Mucosa of gallbladder (tissue), 1 donor: ENCODE measurements at places on chromosomes 6 and 20.

DNA sequence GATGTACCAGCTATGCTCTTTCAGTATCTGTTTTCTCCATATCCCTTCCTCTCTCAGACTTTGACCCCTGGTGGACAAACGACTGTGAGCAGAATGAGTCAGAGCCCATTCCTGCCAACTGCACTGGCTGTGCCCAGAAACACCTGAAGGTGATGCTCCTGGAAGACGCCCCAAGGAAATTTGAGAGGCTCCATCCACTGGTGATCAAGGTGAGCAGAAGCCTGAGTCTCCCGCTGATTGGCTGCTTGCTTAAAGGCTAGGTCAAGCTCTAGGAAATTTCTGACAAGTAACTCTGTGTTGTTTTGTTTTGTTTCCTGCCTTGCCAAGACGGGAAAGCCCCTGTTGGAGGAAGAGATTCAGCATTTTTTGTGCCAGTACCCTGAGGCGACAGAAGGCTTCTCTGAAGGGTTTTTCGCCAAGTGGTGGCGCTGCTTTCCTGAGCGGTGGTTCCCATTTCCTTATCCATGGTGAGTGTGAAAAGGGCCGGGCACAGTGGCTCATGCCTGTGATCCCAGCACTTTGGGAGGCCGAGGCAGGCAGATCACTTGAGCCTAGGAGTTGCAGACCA lies 28.6 kb downstream of the C6orf89 start:
- DNase-seq = peak; percentile 92

DNA sequence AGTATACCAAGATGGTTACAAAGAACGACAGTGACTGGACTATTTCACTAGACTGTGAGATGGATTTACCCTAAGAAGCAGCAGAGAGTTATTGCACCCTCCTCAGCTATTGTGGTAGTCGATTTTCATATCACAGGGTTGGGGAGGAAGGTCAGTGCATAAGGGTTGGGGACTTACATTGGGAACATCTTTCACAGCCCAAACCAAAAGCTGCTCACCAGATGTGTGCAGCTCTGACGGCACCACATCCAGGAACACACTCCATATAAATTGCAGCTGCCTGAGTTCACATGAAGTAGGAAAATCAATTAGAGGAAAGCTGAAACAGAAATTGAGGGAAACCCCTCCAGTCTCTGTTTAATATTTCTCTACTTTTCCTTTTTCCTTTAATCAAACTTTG lies 470.5 kb upstream of the NRSN1 start:
- DNase-seq = no peak

DNA sequence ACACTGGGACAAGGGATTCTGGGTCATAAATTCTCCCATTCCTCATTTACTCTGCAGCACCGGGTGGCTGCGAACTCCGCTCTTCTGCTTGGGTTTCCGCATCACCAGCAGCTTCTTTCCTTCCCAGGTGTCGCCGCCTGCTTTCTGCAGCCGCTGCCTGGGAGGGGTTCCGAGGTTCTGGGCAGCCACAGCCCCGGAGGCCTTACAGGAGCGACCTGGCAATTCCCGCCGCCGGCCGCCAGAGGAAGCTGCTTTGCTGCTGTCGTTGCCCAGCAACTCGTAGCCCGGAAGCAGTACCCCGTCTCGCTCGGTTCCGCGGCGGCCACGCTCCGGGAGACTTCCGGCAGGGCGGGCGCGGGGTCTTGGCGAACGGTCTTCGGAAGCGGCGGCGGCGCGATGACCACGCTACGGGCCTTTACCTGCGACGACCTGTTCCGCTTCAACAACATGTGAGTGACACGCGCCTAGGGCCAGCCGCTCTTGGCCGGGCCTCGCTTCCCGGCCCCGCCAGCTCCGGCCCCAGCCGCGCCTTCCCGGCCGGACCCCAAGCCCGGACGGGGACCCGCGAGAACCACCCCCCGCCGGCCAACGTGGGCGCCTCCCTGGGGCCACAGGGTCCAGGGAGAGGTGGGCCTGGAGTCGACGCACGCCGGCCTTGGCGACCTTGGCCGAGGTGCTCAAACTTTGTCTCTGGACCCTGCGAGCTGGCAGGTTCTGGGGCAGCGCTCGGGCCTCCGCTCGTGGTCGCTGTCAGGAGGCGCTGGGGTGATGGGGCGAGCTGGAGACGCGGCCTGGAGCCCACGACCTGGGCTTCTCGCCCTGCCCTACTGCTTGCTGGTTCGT lies at the start of gene NAA20:
NAA20 (plus strand) TSS at position 362 of the 843 bp plus-strand sequence; CDS start at position 397, 35 bp downstream.
- peak; percentile 93 for DNase-seq

- DNase-seq = no peak
These were observed at the start of gene LAMP5 for GRCh38 chr20:9514461-9515213. LAMP5 (plus strand) TSS chr20:9514590; CDS start chr20:9514853, 263 bp downstream.

GRCh38 chr6:69456086-69456485 lies 340.7 kb downstream of the LMBRD1 start:
- no peak for DNase-seq

DNA sequence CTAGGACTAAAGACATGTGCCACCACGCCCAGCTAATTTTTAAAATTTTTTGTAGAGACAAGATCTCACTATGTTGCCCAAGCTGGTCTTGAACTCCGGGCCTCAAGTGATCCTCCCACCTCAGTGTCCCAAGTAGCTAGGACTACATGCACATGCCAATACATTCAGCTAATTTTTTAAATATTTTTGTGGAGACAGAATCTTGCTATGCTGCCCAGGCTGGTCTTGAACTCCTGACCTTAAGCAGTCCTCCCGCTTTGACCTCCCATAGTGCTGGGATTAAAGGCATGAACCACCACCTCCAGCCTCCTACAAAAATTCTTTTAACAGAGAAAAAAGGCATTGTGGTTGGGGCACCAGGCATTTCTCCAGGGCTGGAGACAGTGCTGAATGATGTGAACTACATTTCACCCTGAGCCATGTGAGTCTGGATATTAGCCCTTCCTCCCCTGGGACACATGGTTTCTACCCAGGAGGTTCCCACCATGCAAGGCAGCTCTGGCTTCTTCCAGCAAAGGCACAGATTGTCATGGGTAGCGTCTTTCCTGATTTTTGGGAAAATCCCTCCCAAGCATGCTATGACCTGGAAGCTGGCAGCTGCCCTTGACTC lies 36.3 kb upstream of the CMTR1 start:
- no peak for DNase-seq

GRCh38 chr6:68559716-68560115 lies 75.4 kb upstream of the ADGRB3 start:
- DNase-seq = no peak

DNA sequence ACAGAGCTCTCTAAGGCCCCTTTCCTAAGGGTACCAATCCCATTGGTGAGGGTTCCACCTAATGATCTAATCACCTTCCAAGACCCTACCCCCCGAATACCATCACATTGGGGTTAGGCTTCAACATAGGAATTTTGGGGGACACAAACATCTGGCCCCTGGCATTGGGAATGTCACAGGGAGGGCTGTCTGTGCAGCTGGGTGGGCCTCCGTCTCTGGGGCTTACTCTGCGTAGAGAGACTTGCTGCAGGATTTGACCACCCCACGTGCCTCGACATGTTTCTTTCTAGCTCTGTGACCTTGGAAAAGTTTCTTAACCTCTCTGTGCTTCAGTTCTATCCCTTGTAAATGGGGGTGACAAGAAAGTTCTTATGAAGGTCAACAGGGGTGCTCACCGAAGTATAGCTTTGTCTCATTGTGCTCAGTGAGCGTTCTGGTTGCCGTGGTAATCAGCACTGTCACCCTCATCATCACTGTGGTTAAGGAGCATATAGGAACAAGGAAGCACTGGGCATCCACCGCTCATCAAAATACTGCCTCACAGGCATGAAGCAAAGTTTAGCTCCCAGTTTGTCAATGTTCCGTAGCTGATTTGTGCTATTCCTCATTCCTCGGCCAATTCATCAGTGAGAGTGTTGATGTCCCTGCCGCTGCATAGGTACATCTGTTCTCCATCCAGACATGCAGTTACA lies 152.8 kb downstream of the SYCP2 start:
- no peak for DNase-seq

DNA sequence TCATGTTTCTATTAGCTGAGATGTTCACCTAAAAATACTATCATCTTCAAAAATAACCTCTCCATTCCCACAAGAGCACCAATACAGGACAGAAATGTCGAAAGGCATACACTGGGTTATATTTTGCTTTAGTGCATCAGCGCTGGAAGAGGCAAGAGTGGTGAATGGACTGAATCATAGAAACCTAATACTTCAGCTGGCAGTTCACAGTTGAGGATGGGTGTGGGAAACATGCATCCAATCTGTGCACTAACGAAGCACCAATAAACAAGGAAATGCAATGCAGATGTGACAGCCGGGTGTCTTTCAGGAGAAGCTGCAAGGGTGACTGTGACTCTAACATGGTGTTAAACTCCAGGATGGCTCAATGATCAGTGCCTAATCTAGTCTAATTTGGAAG lies 365.8 kb downstream of the ESR1 start:
- no peak for DNase-seq

DNA sequence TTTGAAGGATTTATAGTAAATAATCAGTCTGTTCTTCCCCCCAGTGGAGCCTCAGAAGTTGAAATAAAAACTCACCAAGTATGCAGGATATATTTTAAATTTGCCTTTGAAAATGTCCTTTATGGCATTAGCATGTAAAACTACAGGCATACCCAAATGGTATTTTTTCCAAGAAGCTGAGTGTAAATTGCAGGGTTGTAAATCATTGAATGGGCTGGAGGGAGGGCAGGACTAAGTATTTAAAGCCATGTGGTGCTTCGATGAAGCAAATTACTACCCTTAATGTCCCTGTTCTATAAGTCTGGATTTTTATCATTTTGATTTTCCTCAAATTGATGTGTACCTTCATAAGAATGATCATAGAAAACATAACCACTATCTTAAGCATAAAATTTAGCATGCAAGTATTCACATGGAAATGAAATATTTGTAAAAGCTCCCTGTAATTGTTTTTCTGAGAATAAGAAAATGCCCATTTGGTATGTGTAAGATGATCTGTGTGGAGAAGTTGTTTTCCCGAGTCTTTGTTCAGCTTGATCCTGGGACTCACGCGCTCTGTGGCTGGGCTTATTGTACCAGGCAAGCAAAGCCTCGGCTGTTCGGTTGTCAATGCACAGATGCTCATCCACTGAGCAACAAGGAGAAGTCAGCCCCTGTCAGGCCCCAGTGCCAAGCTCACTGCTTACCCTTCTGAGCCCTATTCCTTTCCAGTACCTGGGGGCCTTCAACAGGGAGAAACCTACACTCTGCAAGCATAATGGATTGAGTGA lies 66.7 kb downstream of the CD164 start:
- DNase-seq = no peak

DNA sequence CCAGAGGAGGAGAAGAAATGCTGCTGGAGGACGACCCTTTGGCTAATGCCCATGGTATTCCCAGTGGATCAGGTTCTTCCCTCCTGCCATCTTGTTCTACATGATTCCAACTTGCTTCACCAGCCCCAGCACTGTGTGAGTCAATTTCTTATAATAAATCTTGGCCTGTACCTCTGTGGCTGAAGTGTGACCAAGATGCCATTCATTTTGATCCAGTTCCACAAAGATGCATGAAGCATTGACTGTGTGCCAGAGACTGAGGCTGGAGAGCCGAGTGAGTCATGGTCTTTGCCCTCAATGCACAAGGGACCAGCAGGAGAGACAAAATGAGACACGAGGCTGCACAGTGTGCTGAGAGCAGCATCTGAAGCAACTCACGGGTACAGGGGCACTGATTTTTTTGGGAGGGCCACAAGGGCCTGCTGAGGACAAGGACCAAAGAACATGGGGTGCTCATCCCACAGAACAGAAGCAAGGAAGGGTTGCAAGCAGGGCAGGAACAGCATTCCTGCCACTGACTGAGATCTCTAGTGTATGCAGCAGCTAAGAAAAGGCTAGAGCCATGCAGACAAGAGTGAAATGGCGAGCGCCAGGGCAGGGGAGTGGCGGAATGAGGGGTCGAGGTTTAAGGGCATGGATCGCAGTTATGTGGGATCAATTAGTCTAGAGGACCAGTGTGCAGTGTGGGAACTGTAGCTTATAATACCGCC lies 207.0 kb downstream of the THBS2 start:
- no peak for DNase-seq

- no peak for DNase-seq
These were observed 827.5 kb upstream of the CITED2 start for GRCh38 chr6:140201787-140202458.

- no peak for DNase-seq
These were observed 68.1 kb downstream of the PHF20 start for GRCh38 chr20:35839904-35840303.

DNA sequence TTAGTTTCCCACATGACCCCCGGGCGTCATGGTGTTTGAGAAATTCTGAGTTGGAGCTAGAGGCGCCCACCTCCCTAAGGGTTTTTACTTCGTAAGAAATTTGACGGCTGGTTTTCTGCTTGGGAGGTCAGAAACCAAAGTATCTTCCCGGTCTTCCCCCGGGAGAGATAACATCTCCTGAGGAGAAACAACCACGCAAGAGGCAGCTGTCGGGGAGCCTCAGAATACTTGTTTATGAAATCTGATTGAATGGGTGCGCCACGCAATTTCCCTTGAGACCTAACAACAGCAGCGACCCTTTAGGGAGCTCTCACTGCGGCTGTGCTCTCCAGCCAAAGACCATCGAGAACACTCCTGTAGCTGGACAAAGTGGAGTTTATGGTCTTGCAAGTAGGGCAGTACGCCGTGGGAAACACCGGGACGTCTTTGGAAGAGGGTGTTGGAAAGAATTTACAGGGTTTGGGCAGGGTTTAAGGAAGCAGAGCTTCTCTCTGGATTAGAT lies 608 bp upstream of the EIF2S2 start:
- DNase-seq = no peak

DNA sequence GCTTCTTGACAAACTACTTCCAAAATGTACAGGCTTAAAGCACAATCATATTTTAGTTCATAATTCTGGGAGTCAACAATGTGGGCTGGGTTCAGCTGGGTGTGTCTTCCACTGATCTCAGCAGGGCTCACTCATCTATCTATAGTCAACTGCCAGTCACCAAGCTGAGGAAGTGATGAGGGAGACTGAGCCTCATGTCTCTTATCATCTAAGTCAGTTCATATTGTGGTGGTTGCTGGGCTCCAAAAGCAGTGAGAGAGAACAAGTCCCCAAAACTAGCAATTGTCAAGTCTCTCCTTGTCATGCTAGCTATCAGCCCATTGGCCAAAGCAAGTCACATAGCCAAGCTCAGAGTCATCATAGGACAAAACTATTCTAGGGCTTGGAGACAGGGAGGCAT lies 465.9 kb upstream of the ARID1B start:
- no peak for DNase-seq
